Endothelial cell (in vitro differentiated cells): ENCODE measurements at places on chromosomes 7 and 10. TPM values are rescaled to one million over a fixed set of nuclear protein-coding genes. Genes with fewer than 3 reads are reported as not detected.

The GPR85 gene
- total RNA-seq, result 3.0 TPM

The SNX10 gene
- 13.8 TPM for total RNA-seq

DNA sequence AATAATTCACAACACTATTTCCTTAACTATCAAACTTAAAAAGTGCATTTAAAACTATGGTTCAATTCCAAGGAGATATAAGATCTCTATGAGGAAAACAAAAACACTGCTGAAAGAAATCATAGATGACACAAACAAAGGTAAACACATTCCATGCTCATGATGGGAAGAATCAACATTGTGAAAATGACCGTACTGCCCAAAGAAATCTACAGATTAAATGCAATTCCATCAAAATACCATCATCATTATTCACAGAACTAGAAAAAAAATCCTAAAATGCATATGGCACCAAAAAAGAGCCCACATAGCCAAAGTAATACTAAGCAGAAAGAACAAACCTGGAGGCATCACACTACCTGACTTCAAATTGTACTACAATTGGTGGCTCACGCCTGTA, 159.9 kb upstream of the EEPD1 start:
- no peak for DNase-seq

DNA sequence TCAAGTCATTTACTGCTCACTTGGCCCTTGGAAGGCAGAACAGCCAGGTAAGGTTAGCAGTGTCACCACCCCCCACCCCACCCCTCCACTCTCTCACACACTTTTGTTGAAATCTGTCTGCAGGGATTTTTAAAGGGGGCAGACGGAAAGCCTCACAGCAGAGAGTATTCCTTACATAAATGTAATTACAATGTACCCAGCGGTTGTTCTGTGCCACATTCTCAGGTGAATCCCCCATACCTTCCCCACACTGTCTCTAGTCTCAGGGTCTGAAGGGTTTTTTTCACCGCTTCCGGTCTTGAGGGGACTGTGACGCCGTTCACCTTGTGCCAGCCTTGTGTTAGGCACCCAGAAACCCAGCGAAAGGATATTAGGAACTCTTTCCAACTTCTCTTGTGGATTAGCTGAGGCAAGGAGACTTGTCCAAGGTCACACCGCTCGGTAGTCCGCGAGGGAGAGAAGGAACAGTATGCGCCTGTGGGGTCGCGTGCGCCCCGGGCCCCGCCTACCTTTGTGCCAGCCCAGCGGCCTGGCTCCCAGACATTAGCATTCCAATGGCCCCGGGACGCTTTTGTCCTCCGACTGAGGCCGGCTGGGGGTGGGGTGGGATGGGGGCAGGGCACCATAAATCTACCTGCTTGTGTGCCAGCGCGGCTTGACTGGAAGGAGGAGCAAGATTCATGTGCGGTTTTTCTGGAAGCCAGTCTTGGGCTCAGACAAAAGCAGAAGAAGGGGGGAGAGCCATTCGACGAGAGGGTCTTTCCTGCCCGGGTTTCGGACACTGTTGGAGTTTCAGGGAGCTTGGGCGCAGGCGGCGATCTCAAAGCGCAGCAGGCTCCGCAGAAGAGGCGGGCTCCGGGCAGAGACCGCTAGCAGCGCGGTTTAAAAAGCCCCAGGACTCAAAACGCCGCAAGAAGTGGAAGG, 4.5 kb downstream of the NEUROG3 start:
- no peak for DNase-seq

GRCh38 chr10:33716501-33717267, 382.2 kb upstream of the NRP1 start:
- DNase-seq, result no peak

DNA sequence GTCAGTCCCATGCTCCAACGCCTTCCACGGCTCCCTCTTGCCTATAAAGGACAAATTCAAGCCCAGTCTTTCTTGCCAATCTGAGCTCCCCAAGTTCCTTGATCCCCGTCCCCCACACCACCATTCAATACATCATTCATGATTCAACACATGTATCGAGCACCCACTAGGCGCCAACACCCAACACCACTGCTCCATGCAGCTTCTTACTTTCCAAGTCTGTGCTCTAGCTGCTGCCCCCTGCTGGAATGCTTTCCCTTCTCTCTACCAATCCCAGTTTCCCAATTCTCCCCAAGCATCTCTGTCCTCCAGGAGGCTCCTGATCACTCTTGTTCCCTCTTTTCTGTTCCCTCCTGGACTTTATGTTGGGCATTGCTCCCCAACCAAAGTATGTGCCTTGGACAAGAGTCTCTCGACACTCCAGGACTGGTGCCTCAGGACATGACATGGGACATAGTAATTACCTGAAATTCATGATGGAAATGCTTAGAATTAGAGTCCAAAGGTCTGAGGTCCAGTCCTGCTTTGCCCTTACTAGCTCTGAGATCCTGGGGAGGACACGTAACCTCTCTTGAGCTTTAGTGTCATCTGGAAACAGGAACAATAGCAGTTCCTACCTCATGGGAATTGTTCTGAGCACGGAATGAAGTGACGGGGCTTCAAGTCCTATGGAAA, 172.7 kb downstream of the NEURL1 start:
- DNase-seq, result peak; percentile 36

DNA sequence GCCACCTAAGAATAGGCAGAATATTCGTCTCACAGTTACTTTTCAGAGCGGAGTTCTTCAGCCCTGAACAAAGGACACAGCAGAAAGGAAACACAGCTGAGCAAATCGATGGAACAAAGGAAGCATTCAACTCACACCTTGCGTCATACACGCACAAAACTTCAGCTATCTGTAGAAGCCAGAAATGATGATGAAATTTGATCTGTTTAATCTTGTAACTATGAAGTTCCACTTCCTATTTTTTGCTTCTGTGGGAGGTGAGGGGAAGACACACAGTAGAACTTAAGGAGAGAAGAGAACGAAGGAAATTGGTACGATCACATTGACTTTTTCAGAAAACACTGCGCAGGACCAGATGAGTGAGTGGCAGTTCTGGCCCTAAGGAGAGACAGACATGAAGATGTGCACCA, 26.2 kb downstream of the FAM171A1 start:
- no peak for DNase-seq

DNA sequence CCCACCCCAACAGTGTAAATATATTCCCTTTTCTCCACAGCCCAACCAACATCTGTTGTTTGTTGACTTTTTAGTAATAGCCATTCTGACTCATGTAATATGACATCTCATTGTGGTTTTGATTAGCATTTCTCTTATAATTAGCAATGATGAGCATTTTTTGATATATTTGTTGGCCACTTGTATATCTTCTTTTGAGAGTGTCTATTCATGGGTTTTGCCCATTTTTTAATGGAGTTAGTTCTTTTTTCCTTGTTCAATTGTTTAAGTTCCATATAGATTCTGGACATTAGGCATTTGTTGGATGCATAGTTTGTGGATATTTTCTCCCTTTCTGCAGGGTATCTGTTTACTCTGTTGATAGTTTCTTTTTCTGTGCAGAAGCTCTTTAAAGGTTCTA, 340.1 kb downstream of the NXPH1 start:
- no peak for DNase-seq

- DNase-seq, result no peak
Measured at GRCh38 chr7:54166419-54166818, 375.8 kb upstream of the VSTM2A start.

- DNase-seq, result no peak
Measured at GRCh38 chr7:47241112-47242065, 340.5 kb downstream of the TNS3 start.

- DNase-seq, result no peak
Measured at GRCh38 chr7:80856769-80857168, 62.1 kb downstream of the SEMA3C start.

GRCh38 chr10:47264797-47265281, 35.2 kb upstream of the GDF10 start:
- no peak for DNase-seq

GRCh38 chr7:41907444-41907843, 204.6 kb upstream of the INHBA start:
- no peak for DNase-seq

GRCh38 chr7:120502132-120502531, 229.2 kb downstream of the KCND2 start:
- DNase-seq, result no peak

DNA sequence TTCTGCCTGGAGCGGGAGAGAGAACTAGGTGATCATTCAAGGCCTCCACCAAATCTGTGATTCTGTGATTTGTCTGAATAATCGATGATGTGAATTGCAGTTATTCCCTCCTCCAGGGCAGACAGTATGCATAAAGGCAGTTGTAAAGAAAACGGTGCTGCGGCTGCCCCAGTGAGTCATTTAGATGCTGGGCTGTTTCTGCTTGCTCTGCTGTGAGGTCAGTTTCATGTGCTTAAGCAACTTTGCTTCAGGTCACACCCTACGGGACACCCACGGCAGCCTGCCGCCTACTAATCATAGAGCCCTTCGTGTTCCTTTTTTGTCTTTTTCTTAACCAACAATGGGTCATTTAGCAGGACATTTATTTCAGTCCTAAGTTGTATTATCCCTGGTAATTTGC, 158.1 kb upstream of the PITRM1 start:
- DNase-seq, result no peak

The PMS2 gene
- total RNA-seq, result 16.3 TPM

The VSTM2A gene
- 1.2 TPM for total RNA-seq

DNA sequence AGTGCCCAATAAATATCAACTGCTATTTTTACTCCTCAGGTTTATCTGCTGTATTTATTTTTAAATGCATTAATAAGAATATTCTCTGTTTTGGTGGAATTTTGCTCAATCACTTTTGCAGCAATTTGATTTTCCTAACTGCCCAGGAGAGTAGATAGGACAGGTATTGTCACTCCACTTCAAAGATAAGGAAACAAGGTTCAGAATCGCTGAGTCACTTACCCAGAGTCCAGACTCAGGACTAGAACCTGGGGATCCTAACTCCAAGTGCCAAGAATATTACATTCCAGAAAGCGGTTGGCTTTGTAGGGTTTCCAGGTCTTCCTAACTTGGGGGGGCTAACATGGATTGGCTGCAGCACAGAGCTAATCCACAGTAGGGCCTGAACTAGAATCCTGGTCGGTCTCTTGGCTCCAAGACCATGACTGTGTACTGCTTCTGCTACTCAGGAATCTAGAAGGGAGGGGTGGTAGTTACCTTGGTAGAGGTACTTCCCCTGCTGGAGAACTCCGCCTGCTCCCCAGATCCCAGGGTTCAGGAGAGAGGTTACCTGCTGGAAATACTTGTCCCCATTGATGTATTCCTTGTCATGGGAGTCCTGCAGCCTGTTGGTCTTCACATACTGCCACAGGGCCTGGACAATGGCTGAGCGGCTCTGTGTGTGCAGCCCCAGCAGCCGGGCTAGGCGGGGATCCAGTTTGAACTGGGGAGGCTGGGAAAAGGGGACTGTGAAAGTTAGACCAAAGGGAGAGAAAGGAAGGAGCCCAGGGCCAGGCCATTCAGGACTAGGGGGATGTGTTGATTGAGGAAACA, 7.3 kb downstream of the SMARCD3 start:
- no peak for DNase-seq

- DNase-seq, result no peak
Measured at GRCh38 chr10:4213441-4213840, 428.4 kb upstream of the KLF6 start.

The CLCN1 gene
- total RNA-seq, result not detected

DNA sequence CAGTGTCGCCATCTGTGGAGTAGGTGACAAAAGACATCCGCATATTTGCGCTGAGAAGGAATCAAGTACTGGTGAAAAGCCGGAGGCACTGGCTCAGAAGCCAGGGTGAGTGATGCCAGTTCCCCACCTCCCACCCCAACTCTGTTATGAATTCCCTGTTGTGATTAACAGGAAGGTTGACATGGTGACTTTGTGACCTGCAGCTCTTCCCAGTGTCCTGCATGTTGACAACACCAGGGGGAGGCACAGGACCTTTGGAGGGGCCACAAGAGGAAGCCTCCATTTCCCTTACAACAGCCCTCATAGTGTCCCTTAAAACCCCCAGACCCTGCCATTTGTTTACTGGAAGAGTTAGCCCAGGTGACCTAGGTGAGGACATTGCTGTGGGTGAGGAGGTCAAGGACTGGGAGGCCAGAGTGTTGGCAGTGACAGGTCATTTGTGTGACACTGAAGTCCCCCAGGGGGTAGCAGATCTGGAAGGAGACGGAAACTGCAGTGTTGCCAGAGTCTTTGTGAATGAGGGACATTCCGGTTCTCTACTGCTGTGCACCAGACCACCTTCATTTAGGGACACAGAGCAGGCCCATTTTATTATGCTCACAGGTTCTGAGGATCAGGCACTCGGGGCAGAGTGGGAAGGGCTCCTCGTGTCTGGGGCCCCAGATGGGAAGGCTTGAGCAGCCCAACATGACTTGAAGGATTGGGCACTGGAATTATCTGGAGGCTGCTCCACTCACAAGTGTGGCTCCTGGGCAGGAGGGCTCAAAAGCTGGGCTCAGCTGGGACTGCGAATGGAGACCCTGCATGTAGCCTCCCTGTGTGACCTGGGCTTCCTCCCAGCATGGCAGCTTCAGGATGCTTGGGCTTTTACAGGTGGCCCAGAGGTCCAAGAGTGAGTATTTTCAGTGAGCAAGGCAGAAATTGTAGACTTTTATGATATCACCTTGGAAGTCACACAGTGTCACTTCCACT, 13.0 kb upstream of the ANTXRL start:
- peak; percentile 9 for DNase-seq

DNA sequence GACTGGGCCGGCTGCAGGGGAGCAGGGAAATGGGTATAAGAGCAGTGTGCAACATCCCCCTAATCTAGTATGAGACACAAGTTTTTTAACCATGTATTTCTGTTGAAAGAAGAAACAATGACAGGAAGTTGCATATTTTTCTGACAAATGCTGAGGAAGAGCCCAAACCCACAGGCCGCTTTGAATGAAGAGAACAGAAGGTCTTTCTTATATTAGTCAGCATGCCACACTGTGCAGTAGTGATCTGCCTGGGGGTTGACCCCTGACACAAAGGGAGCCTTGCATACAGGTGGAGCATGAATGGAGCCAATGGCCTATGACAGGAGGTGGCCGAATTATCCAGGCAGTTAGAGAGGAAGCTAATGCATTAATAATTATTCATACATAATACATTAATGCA, 518.3 kb downstream of the PLXDC2 start:
- no peak for DNase-seq

DNA sequence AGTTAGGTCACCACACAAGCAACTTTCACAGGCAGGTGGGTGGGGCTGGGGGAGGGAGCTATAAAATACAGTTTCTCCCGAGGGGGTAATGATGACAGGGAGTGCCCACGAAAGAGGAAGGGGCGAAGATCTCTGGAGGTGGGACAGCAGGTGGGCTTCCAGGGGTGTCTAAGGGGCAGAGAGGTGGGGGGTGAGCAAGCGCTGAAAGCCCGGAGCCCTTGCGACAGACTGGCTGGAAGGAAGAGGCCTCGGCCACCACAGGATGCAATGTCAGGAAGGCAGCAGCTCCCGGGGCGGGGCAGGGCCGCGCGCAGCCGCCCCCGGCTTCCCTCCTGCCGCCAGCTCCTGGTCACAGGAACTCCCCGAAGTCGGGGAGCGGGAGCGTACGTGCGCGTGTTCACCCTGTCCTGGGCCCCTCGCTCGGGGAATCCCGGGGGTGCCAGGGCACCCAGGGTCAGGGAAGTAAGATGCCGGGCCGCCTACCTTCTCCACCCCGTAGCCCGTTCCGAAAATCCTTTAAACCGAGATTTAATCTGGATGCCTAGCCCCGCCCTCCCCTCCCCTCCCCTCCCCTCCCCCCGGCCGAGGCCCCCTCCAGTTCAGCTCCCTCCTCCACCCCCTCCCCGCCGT, 105.2 kb upstream of the PPIF start:
- peak; percentile 73 for DNase-seq

GRCh38 chr7:75995052-75995471, 667 bp upstream of the TMEM120A start:
- no peak for DNase-seq

- DNase-seq, result no peak
Measured at GRCh38 chr10:73643362-73643761, 2.1 kb upstream of the MYOZ1 start.

- no peak for DNase-seq
Measured at GRCh38 chr7:106737202-106737562, 76.2 kb upstream of the CCDC71L start.

The ACBD7 gene
- total RNA-seq, result 0.33 TPM
